ENCODE measurements at places on chromosomes 3 and 15.
A peak's percentile ranks its signal among the peaks of the same experiment; 100 is the strongest.

GRCh38 chr3:9468460-9468859 lies 71.0 kb downstream of the SETD5 start:
- DNase-seq, result no peak

GRCh38 chr15:99729327-99729726 lies 3.9 kb downstream of the LYSMD4 start:
- DNase-seq, result no peak

DNA sequence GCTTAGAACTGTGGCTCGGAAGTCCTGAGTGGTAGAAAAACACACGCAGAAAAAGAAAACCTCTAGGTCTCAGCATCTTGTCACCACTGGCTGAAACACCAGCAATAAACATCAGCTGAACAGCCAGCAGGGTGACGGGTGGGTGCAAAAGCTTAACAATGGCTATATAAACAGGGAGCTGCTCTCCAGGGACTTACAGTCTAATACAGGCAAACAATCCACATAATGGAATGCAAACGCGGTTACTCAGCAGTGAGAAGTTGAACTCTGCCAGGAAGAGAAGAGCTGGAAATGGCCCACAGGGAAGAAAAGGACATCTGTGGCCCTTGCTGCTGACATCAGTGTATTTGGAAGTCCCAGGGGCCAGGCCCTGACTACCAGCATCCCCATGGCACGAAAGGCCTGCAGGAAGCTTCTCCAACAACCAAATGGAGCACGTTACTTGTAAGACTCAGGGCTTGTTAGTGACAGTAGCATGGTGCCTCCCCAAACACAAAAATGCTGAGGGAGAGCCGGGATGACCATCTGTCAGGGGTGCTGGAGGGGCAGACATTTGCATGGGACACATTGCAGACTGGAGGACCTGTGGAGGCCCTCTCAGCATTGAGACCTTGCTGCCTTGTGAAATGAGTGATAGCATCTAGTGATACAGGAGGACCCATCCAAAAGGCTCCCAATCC lies 3.0 kb downstream of the HEG1 start:
- DNase-seq, result no peak

- no peak for DNase-seq
Measured at GRCh38 chr3:120536642-120537041, 59.5 kb upstream of the NDUFB4 start.

DNA sequence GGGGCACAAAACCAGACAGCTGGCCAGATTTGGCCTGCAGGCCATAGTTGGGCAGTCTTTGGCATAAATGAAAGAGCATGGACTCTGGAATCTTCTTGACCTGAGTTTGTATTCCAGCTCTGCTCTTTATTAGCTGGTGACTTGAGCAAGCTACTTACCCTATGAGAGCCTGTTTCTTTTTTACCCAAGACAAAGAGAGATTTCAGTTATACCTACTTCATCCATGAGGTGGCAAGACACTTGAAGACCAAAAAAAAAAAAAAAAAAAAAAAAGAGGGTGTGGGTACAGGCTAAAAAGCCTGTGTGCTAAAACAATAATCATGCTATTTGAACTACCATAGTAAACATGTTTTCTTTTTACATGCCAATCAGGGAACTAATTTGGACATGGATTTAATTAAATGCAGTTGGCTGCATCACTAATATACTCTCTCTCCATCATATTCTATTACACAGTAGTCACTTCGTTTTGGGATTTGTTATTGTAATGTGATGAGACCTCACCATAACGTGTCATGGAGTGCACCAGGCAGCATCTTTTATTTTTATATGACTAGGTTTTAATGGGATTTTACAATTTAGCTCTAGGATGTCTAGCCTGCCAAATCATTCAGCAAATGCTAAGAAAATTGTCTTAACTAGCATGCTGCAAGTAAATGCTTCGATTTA lies 109.2 kb upstream of the FHIT start:
- DNase-seq, result no peak

DNA sequence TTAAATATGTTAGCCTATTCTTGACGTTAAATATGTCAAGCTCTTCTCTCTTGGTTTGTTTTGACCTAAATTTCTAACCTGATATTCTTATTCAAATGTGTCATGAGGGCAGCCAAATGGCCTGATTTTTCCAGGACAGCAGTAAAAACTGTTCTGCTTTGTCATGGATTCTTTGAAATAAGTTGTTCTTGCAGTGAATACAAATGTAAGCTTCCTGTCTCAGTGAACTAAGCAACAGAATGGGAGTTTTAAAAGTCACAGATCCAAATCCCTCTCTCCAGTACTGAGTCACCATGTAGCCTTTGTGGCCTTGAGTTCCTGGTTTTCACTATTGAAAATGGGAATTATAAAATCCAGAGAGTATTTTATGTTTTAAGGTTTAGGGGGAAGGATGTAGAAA lies 301.8 kb downstream of the NLGN1 start:
- DNase-seq, result no peak

DNA sequence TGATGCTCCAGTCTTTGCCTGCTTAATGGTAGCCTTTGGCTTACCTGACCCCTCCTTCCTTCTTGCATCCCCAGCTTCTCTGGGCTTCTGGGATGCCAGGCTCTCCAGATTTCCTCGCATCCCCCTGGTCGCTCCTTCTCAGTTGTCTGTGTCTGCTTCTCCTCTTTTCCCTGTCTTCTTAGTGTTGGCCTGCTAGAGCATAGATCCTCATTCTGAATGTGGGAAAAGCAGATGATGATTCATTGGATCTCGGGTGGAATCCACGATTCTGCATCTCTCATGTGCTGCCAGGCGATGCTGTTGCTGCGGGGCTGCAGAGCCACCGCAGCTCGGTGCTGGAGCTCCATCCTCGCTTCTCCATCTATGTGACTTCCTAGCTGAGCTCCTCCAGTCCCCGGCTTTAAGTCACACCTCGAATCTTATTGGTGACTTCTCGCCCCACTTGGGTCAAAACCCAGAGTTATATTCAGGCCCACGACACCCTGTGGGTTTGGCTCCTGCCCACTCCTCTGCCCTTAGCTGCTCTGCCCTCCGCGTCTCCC lies 47.4 kb downstream of the CGNL1 start:
- no peak for DNase-seq

DNA sequence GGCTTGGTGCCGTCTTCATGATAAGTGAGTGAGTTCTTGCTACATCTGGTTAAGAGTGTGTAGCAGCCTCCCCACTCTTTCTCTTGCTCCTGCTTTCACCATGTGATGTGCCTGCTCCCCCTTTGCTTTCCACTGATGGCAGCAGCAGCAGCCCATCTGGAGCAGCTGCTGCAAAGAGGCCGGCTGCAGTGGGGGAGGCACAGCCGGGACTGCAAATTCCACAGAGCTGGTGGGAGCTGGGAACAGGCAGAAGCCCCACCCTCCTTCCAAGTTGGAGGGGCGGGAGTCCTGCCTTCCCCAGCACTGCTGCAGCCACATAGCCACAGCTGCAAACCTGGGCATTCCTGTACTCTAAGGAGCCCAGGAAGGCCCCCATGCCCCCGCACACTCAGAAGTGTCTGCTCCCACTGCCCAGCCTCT lies 62.8 kb upstream of the IMPG2 start:
- no peak for DNase-seq

- no peak for DNase-seq
Measured at GRCh38 chr3:125959317-125960065, 9.5 kb upstream of the ROPN1B start.

- DNase-seq, result peak; percentile 71
Measured at GRCh38 chr15:89177633-89178306, 43.6 kb downstream of the RLBP1 start.

- no peak for DNase-seq
Measured at GRCh38 chr15:76107169-76107568, 47.4 kb downstream of the TMEM266 start.

- DNase-seq, result no peak
Measured at GRCh38 chr3:17423786-17424536, 318.5 kb downstream of the TBC1D5 start.

DNA sequence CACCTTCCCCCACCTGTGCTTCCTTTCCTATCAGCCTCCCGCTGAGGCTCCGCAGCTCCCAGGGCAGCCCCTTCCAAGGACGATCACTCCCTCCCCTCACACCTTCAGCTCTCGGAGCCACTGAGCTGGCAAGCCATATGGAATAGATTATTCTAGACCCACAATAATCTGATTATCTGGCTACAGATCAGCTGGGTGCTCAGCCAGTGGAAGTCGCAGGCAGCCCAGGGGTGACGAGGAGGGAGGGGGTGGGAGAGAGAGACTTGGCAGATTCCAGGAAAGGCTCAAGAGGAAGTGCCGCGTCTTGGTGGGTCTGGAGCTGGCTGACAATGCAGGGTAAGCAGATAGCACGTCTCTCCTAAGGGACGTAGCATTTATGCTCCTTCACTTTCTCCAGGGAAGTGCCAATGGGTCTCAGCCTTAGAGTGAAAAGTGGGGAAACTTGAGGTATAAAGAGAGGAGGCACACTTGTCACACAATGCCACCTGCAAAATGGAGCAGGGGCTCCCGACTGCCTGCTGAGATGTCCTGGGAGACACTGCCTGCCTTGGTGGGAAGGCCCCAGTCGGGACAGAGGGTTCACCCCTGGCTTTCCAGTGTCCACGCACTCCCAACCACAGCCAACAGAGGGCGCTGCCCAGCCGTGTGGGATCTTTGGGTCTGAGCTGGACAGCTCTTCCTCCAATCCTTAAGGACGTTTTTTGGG lies 9.4 kb upstream of the MESP1 start:
- peak; percentile 63 for DNase-seq

DNA sequence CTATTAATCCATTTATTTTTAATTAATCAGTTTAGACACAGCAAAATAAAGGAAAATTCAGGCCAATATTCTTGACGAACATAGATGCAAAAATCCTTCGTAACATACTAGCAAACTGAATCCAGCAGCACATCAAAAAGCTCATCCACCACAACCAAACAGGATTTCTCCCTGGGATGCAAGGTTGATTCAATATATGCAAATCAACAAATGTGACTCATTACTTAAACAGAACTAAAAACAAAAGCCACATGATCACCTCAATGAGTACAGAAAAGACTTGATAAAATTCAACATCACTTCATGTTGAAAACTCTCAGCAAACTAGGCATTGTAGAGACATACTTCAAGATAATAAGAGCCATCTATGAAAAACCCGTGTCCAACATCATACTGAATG lies 364.1 kb upstream of the THBS1 start:
- DNase-seq, result no peak

Data from CD4-positive, alpha-beta T cell treated with Interleukin-21 for 1 hour (primary cell).